OCI-LY7 (cell line): ENCODE measurements at places on chromosomes 4 and X.

GRCh38 chrX:33330798-33331197 lies 119.4 kb upstream of the DMD start:
- no peak for DNase-seq

DNA sequence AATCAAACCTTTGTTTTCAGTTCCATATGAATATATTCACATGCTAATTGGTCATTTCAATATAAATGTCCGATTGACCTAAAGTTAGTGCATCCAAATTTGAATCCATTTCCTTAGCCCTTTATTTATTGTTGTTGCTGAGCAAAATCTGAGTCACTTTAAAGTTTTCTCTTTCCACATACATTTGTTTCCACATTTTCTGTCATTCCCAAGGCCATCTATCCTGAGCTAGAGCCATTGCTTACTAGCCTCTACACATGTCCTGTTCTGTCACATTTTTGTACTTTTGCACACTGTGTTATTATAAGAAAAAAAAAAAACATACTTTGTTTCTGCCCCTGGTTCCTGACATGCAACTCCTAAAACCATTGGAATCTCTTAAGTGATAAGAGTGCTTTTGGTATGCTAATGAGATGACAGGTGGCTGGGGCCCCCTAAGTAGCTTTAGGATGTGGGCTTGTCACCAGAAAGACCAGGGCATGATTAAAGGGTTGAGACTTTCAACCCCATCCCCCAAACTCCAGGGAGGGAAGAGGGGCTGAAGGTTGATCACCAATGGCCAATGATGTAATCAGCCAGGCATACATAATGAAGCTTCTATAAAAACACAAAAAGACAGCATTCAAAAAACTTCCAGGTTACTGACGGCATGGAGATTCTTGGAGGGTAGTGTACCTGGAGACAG lies 353.3 kb upstream of the MAGEB16 start:
- no peak for DNase-seq

- no peak for DNase-seq
Observed at GRCh38 chrX:131279617-131280016, 9.5 kb downstream of the IGSF1 start.

- DNase-seq, result no peak
Observed at GRCh38 chr4:81898862-81899504, 427.3 kb upstream of the RASGEF1B start.

DNA sequence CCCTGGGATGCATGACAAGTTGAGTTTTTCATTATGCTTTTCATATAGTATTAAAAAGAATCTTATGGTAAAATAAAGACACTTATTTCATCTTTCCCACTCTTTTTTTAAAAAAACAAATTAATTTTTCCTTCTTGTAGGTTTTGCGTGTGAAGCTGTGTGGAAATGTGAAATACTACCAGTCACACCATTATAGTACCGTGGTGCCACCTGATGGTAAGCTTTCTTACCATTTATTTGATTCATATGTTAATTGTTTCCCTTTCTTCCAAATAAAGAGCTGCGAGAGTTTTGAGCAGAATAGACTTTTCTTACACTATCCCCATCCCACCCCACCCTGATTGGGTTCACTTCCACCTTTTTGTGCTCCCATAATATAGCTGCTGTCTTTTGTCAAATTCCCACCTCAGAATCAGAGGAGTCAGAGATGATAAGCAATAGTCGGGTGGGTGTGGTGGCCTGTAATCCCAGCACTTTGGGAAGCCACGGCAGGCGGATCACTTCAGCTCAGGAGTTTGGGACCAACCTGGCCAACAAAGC lies 44.3 kb downstream of the CASP6 start:
- no peak for DNase-seq

DNA sequence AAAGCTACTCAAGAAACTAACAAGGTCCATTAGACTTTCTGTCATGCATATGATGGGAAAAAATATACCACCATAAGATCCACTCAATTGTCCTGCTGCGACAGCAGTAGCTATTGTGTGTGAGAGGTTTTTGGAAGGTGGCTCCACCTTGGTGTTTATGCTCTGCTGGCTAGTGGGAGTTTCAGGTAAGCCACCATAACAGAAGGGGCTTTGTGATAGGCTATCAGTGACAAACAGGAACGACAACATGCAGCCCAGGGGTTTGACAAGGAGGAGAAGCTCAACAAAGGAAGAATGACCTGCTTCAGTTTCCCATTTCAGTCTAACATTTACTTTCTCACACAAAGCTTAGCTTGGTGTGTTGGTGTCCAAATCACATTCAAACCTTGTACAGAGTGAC lies 182.6 kb downstream of the ATOH1 start:
- no peak for DNase-seq

- peak; percentile 33 for DNase-seq
Observed at GRCh38 chrX:54785901-54786300, 12.2 kb downstream of the ITIH6 start.

DNA sequence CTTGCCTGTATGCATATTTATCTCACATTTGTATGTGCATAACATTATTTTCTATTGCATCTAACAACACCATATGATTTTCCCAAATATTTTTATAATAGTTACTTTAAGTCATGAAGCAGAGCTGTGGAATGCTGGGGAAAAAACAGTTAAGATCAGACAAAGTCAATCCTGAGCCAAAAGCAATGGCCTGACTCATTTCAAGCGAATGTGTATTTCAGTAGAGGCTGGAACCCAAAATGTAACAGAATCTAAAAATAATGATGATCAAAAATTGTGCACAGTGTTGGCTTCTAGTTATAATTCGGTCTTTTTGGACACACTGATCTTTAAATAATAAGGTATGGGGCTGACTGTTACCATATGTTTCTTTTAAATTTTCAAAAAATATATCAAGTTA lies 516.2 kb upstream of the ADGRL3 start:
- no peak for DNase-seq

- no peak for DNase-seq
Observed at GRCh38 chr4:69714086-69714485, 46.3 kb downstream of the SULT1B1 start.
